ENCODE measurements at places on chromosomes 1 and 21. TPM values are rescaled to one million over a fixed set of nuclear protein-coding genes. Genes with fewer than 3 reads are reported as not detected.

Gene ZDHHC18
- total RNA-seq, result 7.7 TPM

Gene AGT
- 0.19 TPM for total RNA-seq

Gene TEX38
- not detected for total RNA-seq

Gene S100A2
- 0.85 TPM for total RNA-seq

Data from regular cardiac myocyte (primary cell).